Esophagus (tissue), 2 donors: ENCODE measurements at places on chromosomes 3 and 15. TPM values are rescaled to one million over a fixed set of nuclear protein-coding genes. Genes with fewer than 3 reads are reported as not detected.

GHSR gene
- not detected for polyA plus RNA-seq

TUBGCP4 gene
- 5.3 TPM for polyA plus RNA-seq

GPR62 gene
- polyA plus RNA-seq: 0.06 TPM

THAP10 gene
- 0.69 TPM for polyA plus RNA-seq
